ENCODE measurements at places on chromosomes 4 and X.

DNA sequence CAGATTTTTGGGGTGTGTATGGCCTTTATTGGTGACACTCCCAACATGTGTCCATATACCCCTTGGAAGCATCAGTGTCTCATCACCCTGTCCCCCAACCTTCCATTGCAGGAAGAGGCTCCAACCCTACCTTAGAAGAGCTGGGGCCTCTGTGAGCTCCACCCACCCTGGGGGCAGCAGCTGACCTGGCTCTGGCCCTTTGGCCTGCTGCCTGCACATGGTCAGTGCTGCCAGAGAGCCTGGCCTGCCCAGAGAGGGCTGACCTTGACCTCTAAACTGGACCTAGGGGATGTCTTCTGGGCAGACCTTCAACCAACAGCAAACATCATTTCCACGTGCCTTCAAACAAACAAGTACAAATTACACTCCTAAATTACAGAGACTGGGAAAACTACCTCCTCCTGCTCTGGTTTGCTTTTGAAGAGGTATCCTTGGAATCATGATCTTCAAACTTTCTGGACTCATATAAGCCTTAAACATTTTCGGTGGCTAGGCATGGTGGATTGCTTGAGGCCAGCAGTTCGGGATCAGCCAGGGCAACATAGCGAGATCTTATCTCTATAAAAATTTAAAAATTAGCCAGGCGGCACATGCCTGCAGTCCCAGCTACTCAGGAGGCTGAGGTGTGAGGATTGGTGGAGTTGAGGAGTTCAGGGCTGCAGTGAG lies 27.3 kb upstream of the KIAA0232 start:
- no peak for DNase-seq

DNA sequence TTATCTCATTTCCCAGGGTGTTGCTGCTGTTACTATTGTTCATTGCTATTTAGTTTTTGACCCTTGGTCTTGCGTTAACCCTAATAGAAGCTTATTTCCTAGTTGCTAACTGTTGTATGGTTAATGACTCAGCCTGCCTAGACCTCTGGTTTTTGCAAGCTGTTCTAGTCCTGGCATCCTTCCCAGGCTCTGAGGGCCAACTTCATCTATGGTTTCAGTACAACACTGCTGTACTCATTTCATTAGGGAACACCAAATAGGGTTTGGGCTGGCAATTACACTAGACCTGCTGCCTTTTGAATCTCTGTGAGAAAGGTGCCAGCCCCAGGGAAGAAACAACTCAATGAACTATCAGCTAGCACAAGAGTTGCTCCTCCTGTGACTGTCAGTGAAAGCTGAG lies 59.6 kb downstream of the DCX start:
- DNase-seq = no peak

GRCh38 chrX:110402850-110403221 lies 44.2 kb downstream of the RTL9 start:
- no peak for DNase-seq

DNA sequence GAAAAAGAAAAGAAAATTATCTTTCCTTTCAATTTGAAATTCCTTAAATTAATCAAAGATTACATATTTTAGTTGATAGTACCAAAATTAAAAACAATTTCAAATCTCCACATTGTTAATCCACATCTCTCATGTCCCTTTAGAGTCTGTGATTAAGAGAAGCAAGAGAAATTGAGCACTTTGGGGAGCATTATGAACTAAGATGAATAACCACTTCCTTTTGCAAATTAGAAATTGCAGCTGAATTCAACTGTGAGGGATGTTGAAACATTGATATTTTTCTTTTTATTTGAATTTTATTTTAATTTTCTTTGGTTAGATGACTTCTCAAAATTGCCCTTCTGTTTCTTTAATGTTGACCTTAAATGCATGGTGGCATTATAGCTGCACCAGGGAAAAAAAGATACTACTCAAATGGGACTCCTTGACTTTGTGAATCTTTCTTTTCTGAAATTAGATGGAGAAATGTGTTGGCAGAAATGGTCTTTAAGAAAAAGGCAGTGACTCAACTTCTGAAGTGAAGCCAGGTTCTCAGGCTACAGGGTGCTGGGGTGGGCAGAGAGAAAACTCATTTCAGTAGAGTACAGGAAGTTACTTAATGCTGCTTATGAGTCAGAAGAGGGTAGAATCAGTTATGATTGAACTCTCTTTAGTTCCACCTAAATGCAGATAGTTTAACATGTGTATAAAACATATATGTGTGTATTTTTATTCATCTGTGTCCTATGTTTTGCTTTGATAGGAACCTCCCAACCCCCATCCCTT lies 92.0 kb upstream of the TNIP3 start:
- no peak for DNase-seq

DNA sequence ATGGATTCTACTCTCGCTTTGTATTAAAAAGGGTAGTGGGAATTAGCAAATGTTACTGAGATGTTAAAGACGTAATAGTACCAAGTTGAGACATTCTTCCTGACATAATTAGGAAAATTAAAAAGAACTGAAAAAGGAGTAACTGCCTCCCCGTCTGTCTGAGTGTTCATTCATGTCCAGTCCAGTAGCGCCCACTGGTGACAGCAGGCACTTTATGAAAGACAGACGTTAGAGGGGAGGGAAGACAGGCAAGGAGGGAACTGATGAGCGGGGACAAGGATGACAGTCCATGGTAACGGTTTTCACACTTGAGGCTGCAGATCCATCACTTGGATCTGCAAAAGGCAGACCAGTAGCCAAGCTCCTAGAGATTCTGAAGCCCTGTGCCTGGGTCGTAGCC lies 326.7 kb downstream of the STK32B start:
- no peak for DNase-seq

GRCh38 chr4:182752158-182752910 lies 164.9 kb downstream of the DCTD start:
- no peak for DNase-seq

- no peak for DNase-seq
Observed at GRCh38 chr4:149465955-149466354, 349.7 kb downstream of the IQCM start.

GRCh38 chr4:3198906-3199305 lies 50.1 kb upstream of the MSANTD1 start:
- DNase-seq = no peak

- DNase-seq = no peak
Observed at GRCh38 chr4:43271946-43272345, 379.4 kb downstream of the GRXCR1 start.

- no peak for DNase-seq
Observed at GRCh38 chr4:158161551-158162354, 11.1 kb downstream of the GASK1B start.

DNA sequence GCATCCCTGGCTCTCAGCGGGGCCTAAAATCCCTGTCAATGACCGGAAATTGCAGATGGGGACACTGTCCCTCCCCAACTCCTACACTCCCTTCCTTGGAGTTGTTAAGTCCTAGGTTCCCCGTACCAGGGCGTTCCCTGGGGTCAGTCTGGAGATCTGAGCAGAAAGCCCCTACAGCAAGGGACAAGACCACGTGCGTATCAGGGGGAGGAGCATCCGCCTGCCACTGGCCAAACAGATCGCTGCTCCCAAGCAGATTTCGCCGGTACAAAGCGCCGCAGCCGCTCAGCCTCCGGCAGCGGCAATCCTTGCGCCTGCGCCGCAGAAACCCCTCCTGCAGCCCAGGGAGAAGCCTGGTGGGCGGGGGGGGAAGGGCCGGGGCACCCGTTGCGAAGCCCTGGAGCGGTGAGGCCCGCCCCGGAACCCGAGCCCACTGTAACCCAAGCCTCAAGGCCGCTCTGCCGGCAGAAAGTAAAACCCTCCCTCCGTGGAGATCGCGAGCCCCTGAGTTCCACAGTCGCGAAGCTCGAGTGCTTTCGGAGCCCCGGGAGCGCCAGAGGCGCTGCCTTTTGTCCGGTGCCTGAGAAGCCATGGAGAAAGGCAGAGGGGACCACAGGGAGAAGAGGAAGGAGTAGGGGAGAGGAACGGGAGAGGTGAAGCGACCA lies 2.7 kb downstream of the CRMP1 start:
- DNase-seq = peak; percentile 93

GRCh38 chr4:48944756-48945241 lies 38.2 kb upstream of the OCIAD2 start:
- DNase-seq = no peak

DNA sequence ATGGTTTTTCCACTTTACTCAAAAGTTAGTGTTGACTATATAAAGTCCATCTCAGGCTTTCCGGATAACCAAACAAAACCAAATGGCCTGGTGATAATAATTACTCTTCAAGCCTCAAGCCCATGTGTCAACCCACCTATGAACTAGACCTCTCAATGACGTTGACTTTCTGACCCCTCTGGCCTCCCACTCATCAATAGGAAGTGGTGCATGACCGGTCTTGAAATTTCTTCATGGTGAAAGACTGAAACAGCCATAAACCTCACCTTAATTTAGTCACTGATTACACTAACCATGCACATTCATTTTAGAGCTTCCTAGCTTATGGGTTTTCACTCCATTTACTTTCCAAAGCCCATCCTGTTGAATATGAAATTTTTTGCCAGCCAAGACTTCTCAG lies 276.0 kb downstream of the KLHL13 start:
- no peak for DNase-seq

- no peak for DNase-seq
Observed at GRCh38 chr4:92333016-92333415, 29.2 kb downstream of the GRID2 start.

GRCh38 chr4:7388627-7389026 lies 46.1 kb downstream of the PSAPL1 start:
- DNase-seq = no peak

- DNase-seq = no peak
Observed at GRCh38 chrX:16702700-16703599, 9.5 kb downstream of the CTPS2 start.

- no peak for DNase-seq
Observed at GRCh38 chr4:17276776-17277175, 235.1 kb downstream of the QDPR start.

- no peak for DNase-seq
Observed at GRCh38 chrX:115459883-115460880, 100.8 kb upstream of the PLS3 start.

GRCh38 chr4:67727124-67727850 lies 26.3 kb upstream of the UBA6 start:
- DNase-seq = no peak

GRCh38 chrX:54807524-54808108 lies at the start of gene MAGED2:
Gene MAGED2, plus strand, starts transcription at chrX:54807745. Its CDS starts 1,587 bp downstream, at chrX:54809332.
- DNase-seq = no peak

DNA sequence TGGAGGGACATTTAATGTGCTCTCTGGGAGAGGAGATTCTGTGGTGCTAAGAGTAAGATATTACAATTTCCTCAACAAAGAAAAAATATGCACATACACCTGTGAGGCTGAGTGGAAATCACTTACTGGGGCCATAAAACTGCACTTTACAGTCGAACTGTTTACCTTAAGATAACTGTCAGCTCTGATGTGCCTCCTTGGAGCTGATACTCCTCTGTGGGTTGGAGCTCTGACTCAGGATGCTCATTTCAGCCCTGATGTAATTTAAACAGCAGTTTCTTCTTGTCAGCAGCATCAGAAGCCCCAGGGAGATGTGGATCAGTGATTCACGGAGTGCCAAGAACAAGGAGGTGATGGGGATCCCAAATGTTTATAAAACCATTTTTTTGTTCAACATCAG lies 241.9 kb upstream of the SFRP2 start:
- DNase-seq = no peak

GRCh38 chr4:38610966-38611431 lies 53.0 kb upstream of the KLF3 start:
- no peak for DNase-seq

DNA sequence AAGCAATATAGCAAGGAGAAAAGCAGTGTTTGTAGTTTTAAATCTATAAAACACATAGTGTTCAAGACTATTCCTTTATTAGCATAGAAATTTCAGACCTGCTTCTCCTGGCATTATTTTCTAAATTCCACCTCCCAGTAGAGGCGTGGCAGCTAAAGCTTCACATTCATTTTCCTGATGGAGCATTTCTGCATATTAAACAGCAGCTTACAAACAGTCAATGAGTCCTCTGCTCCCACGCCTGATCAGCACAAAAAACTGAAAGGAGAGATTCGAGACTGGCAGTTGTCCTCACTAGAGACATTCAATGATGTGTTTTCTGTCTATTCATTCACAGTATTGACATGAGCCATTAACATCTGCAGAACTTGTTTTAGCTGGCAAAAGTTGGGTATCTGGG lies 61.4 kb downstream of the SHISA3 start:
- no peak for DNase-seq

DNA sequence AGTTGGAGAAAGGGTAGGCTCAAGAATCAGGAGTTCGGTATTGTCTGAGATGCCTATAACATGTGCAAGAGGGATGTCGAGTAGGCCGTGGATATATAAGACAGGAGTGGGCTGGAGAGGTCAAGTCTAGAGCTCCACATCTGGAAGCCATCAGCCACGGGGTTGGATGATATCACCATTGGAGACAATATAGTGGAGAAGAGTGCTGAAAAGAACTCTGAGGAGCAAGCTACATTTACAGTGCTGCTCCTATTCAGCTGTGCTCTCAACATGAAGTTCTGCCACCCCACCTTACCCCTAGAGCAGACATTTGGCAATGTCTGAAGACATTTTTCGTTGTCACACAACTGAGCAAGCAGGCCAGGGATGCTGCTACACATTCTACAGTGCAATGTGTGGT lies 20.9 kb upstream of the PLAC1 start:
- DNase-seq = no peak

DNA sequence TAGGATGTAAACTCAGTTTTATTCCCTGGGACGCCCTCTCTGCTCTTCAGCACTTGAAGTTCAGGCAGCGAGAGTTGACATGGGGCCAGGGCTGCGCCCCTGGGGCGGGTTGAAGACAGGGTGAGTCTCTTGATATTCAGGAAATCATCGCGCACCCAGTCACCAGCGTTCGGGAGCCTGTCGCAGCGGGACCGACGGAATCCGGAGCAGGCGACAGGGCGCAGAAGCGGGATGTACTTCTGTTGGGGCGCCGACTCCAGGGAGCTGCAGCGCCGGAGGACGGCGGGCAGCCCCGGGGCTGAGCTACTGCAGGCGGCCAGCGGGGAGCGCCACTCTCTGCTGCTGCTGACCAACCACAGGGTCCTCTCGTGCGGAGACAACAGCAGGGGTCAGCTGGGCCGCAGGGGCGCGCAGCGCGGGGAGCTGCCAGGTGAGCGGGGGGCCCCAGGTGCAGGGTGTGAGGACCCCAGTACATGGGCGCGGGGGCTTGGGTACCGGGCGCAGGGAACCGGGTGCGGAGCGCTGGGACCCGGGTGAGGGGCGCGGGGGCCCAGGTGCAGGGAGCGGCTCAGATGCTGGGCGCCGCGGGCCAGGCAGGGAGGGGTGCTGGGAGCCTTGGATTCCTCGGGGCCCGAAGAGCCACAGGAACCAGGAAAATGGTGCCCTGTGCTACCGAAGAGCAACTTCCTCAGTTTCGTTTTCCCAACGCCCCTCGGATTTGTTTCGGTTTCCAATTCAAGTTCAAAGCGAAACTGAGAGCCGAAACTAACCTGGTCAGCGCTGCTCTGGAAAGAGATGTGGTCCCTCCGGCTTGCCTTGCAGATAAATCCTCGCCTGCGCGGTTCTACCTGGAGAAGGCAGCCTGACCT lies at the start of gene HERC6:
Gene HERC6 (plus strand): TSS at position 162 of the 869 bp plus-strand sequence. CDS start 70 bp downstream, at position 232.
- no peak for DNase-seq

- peak; percentile 55 for DNase-seq
Observed at GRCh38 chr4:8394061-8394519, 46.4 kb downstream of the ACOX3 start.

- DNase-seq = no peak
Observed at GRCh38 chr4:12852338-12853307, 631.5 kb downstream of the RAB28 start.

DNA sequence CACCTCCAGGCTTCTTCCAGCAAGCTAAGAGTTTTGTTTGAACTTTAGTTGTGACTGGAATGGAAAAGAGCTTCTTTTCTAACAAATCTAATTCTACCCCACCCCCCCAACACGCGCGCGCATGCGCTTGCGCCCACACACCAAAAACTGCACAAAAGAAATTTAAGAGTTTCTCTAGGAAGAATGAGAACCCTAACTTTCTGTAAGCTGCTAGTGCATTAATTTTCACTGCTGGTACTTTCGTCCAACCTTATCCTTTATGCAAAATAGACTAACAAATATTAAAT lies 9.0 kb upstream of the INTU start:
- no peak for DNase-seq
